ENCODE measurements at places on chromosomes 4 and X.

GRCh38 chr4:36399762-36400353 is 118.4 kb downstream of the DTHD1 start:
- peak; percentile 54 for DNase-seq

DNA sequence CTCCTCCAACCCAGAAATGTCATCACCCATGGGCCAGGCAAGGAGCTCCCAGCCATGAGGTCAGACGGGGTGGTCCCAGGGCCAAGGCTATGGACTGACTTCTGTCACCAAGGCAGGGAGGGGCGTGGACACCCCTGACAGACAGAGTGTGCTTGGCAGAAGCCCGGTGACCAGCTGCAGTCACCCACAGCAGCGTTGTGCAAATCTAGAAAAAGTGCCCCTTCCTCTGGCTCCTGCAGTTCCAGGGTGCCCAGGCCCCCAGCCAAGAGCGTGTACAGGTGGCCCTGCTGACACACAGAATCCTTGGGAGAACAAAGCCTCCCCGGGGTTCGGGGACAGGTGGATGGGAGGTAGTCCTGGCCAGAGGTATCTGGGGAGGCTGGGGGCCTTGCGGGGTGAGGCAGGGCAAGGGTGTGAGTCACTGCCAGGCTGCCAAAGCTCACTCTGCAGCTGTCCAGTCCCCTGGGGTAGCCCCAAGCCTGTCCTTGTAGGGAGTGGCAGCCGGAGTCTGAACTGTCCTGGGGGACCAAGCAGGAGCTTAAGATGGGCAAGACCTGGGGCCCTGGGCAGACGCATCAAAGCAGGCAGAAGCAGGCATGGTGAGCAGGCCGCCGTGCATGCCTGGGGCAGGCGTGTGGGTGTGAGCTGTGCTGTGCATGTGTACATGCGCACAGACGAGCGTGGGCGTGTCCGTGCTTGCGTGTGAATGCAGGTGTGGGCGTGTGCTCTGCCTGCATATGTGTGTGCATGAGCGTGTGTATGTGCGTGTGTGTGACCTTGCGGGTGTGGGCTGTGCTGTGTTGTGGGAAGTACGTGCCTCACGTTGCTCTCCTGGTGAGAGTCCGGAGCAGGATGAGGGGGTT is 3.3 kb downstream of the MYL5 start:
- no peak for DNase-seq

DNA sequence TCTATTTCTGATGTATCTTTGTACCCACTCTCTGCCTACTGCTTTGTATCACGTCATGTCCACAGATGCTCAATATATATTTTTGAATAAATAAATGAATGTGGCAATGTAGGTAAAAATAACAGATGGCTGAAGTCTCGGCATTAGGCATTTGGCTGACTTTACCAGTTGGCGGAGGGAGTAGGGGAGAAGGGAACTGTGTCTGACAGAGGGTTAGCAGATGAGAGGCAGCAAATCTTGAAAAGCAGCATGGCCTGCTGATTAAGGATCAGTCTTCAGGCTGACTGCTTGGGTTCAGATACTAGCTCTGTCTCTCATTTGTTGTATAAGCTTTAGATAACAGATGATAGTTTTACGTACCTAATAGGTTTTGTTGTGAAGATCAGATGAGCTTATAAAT is 31.9 kb upstream of the RASGEF1B start:
- DNase-seq = no peak

DNA sequence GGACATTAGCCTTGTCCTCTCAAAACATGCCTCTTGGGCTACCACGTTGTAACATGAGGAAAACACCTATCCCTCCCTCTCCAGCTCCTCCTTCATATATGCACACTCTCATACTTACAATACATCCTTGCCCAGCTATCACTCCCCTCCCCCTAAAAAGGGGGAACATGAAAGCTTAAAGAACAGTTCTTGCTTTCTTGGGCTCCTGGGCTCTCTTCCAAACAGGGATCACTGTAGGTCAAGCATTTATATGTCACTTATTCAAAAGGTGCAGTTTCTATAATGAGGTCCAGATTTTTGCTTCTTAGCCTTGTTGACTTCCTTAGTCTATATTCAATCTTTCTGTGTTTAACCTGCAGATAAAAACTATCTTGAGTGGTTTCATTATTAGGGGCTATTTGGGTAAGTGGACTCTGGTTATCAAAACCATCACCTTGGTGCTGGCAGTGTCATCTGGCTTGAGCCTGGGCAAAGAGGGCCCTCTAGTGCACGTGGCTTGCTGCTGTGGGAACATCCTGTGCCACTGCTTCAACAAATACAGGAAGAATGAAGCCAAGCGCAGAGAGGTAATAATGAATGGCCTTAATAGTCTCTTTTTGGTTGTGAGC is 119.4 kb downstream of the AKAP4 start:
- DNase-seq = no peak

DNA sequence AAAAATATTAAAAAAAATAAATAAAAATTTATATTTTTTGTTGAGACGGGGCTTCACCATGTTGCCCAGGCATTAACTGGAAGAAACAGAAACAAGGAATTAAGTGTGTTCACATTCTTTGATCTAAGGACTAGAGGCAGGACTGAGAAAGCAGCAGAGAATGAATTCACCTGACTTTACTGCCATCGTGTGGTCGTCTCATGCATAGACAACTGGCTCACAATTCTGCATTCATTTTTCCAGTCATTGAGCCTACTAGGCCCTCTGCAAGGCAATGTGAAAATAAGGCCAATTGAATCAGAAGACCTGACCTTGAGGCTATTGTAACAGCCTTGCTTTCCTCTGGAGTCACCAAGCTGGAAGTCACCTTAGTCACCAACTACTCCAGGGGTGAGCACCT is 37.4 kb downstream of the LHFPL1 start:
- peak; percentile 21 for DNase-seq

GRCh38 chrX:155767876-155768769 is 113.0 kb upstream of the VAMP7 start:
- DNase-seq = no peak

DNA sequence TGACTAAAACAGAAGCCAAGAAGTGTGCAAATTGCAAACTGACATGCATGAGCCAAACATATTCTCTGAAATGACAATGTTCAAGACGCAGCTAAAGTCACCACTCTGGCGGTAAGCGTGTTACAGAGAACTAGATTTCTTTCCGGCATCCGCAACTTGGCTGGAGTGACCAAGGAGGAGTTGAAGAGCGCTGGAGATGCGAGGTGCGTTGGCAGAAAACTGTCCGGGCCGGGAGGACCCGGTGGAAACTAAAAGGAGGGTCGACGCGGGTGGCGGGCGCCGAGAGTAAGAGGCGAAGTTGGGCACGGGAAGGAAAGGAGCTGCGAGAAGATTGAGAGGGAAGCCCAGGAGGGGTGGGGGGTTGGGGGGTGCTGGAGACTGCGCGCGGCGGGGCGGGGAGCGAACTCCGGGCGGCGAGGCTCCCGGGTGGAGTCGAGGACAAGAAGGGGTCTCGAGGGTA is 807 bp downstream of the SEL1L3 start:
- DNase-seq = peak; percentile 34

GRCh38 chr4:148980782-148981480 is 538.7 kb upstream of the NR3C2 start:
- peak; percentile 15 for DNase-seq

DNA sequence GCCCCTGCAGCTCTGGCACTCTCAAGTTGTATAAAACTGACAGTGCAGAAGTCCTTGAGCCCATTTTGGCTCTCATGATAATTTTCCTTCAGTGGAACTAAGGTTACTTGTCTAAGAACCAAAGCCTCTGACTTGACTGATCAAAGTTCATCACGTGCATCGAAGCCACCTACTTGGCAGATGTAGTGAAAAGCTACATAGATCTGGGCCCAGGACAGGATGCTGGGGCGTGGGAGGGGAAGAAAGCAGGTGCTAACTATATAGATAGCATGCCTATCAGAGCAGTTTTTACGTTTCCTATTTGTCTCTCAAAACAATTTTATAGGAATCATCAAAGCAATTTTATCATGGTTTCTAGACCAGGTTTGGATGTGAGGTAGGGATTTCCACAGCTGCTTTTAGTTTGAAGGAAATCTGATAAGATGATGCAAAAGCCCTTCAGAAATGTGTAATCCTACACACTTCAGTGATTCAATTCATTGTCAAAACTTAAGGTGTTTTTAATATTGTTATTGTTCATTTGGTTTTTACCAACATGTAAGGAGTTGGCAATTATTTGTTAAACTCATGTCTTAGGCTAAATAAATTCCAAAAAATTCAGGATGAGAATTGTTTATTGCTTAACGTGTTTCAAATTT is 1.2 kb upstream of the CD40LG start:
- no peak for DNase-seq

- DNase-seq = no peak
These were observed 174.6 kb downstream of the COL25A1 start for GRCh38 chr4:109127866-109128265.

GRCh38 chr4:163562496-163562895 is 68.0 kb downstream of the TMA16 start:
- no peak for DNase-seq

DNA sequence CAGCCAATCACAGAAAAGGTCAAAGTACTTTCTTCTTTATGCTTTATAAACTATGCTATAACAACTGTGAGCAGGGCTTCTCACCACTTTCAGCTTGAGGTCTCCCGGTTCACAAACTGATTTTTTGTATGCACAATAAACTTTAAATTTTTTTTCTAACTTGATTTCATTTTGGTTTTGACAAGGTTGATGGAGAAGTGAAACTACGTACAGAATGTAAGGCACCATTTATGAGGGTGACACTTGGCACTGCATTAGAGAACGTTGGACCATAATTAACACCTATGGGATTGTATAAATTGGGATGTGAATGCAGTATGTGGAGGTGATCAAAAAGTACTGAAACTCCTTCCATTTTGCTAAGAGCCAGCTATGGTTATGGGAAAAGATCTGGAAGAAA is 857.9 kb upstream of the HTR2C start:
- DNase-seq = no peak

GRCh38 chrX:81537723-81538122 is 335.8 kb downstream of the SH3BGRL start:
- no peak for DNase-seq

GRCh38 chr4:188092824-188093223 is 16.6 kb downstream of the TRIML2 start:
- no peak for DNase-seq

DNA sequence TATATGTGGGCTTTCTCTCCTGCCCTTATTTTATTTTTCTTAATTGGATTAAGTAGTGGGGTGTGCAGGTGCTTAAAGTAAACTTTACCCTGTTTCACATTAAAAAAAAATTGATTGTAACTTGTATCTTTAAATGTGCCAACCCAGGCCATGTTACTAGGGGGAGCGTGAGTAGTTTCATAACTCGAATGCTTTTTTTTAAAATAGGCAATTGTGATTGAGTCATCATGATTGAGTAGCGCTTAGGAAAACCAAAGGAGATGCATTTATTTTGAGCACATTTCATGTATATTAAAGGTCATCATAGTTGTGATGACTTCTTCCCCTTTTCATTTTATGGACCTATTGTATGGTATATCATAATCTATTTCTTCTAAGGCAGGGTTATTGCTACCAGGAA is 32.2 kb downstream of the GPAT3 start:
- DNase-seq = no peak

- DNase-seq = no peak
These were observed 11.7 kb upstream of the NUDT9 start for GRCh38 chr4:87410679-87411078.

- no peak for DNase-seq
These were observed 1120.5 kb downstream of the ADGRL3 start for GRCh38 chr4:62320612-62321011.

DNA sequence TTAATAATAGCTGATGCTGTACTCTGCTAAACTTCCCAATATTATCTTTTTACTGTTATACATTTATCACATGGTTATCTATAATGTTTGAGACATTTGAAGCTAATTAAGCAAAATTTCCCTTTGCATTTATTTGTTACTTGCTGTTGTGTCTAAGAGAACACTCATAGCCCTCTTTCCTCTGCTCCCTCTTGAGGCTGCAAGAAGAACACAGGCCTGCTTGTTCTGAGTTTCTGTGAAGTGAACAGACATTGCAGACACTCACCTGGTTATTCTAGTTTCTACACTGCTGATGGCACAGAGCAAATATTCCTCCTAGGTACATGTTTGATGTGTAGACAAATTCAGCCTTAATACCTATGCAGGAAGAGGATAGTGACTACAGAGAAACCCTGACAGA is 367.8 kb downstream of the GASK1B start:
- DNase-seq = peak; percentile 14
